ENCODE measurements at places on chromosomes 6 and 20.

DNA sequence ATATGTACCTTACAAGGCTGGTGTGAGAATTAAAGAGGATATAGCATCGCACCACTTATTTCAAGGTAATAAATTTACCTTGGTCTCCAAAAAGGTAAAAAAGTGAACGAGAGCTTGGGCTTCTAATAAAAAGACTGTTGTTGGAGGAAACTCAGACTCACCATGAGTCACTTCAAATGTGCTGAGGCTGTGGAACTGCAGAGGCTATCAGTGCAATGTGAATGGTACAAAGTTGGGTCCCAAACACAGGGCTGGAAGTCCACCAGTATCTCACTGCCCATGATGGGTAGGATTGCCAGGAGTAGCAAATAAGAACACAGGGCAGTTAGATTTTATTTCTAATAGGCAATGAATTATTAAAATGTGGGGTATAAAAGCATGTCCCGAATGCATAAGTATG is 200.6 kb downstream of the MAFB start:
- DNase-seq: no peak

- no peak for DNase-seq
These were observed 34.2 kb upstream of the BTN3A2 start for GRCh38 chr6:26330859-26331217.

DNA sequence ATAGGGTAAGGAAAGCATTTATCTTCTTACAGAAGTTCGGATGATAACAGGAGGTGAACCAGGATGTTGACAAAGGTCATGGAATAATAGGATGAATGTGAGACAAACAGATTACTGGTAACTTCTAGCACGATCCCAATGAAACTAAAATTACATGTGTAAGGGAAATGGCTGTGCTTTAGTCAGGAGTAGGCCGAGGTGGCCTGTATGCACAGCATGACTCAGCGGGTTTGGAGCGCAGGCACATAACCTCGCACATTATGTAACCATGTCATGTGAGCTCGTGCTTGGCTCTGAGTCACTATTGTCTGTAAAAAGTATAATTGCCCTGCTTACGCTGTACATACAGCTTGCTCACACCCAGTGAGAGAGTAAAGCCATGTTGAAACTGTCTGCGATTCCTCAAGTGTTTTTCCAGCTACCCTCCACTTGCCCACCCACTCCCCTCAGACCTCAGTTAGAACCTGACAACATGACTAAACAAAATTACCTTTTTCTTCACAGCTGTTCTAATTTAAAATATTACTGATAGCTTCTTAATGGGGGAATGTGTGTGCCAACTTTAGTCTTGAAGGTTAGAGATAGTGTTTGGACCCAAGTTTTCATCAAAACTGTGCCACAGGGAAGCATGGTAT is 8.2 kb downstream of the CYB5R4 start:
- peak; percentile 72 for DNase-seq

DNA sequence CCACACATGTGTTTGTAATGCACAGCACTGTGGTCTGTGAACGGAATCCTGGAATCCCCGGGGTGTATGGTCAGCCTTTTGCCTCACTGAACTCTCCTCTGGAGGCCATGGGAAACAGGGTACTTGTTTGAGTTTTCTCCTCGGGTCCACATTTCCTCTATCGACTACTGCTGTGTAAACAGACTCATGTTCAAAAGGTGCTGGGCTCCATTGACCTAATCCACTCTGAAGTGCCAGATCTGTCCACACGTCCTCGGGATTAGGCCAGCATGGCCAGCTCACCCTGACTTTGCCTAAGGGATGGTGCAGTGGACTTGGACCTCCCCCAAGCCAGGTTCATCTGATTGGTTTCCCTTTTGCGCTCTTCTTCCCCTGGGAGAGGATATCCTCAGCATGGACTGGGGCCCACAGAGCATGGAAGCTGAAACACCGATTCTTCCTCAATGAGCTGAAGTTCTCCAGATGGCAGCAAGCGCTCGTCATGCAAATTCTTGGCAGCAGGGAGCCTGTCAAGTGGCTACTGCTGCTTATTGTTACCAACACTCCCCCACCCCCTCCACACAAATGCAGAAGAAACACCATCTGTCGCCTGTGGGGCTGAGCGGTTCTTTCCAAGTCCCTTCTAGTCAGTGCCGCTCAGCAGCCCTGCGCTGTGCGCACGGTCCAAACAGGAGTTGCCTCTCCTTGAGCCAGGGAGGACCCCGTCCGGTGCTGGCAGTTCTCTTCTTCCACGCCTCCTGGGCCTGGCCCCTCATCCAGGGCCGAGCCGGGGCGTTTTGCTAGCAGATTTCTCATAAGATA is 292.6 kb upstream of the MARCKS start:
- peak; percentile 37 for DNase-seq

DNA sequence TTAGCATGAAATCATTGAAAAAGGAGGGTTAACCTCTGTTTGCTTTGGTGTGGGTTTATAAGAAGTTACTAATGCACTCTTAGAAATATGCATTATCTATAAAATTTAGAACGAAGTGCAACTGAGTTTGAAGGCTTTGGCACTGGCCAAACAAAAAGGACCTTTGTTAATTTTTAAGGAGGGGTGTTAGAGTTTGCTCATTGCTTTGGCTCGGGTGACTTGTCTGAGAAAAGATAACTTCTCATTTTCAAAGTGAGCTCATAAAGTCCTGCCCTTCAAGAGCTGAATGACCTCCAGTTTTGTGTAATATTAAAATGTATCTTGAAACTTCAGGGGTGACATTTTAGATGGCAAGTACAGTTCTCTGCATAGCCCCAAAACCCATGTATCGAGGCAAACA is 25.9 kb downstream of the NEDD9 start:
- DNase-seq: no peak

GRCh38 chr6:97465877-97466561 is 183.0 kb upstream of the MMS22L start:
- no peak for DNase-seq

DNA sequence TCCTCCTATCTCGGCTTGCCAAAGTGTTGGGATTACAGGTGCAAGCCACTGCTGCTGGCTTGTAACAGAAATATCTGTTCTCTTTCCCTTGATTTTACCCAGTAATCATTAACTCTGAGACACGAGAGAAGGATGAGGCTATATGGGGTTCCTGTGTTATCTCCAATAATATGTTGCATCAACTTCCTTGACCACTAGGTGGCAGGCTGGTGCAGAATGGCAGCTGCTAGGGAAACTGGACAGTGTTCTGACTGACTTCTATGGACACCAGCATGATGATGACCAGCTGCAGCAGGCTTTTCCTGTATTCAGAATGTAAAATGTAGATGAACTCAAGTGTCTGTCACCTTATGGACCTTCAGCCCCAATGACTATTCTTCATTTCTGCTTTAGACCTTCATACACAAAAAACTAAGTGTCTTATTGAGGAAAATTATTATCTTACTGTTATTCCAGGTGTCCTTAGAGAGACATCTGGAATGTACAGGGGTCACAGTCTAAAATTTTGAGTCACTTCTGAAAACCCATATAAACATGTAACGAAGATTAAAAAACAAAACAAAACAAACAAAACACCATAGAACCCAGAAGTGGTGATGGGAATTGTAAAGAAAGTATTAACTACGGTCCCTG is 20.4 kb upstream of the CD109 start:
- peak; percentile 51 for DNase-seq

DNA sequence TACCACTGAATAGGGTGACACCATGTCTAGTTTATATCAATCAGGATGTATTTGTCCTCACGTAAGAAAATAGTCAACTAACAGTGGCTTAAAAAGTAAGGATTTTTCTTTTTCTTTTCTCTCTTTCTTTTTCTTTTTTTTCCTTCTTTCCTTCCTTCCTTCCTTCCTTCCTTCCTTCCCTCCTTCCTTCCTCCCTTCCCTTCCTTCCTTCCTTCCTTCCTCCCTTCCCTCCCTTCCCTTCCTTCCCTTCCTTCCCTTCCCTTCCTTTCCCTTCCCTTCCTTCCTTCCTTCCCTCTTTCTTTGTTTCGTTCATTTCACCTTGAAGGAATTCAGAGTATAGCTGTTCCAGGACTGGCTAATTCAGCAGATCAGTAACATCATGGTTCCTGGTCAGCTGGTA is 83.2 kb downstream of the SOX4 start:
- DNase-seq: no peak

DNA sequence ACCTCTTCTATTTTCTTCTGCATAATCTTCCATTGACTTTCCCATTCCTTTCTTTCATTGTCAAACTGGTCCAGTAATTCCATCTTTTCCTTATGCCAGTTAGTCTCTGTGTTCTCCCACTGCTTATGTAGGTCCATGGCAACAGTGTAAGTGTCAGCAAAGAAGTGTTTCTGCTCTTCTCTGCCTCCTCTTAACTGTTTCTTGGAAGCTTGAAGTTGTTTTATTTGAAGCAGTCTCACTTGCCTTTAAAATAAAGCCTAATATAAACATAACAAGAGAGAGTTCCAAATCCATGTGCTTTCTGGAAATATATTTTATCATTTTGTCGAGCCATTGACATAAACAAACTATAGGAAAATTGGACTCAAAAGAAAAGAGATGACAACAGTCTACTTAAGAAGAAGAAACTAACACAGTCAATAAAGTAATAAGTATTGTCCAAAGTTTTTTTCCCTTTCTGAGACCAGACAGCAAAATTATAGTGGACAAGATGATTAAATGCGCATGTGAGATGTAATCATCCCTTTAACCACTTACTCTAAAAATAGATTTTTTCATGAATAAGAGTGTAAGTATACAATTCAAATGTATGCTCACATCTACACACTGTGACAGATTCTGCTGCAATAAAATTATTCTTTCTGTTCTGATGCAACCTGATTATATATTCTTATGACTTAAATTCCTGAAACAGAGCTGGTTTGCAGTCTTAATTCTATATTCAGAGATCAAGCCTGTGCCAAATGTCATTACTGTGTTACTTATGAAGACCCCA is 5.2 kb downstream of the KIAA0408 start:
- DNase-seq: no peak

DNA sequence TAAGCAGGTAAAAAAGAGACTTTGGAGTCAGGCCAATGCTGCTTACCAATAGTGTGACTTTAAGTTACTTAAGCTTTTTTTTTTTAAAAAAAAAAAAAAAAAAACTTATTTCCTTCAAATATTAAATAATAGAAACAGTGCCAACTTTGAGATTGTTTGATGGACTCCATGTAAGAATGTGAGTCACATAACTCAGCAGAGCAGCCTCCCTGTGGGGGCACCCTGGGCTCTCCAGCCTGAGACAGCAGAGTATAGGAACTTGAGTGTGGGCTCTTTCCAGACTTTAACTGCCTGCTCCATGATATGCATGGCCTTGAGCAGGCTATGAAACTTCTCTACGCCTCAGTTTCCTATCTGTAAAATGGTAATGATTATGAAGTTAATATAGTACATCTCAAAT is 113.3 kb upstream of the SAMD5 start:
- DNase-seq: no peak

DNA sequence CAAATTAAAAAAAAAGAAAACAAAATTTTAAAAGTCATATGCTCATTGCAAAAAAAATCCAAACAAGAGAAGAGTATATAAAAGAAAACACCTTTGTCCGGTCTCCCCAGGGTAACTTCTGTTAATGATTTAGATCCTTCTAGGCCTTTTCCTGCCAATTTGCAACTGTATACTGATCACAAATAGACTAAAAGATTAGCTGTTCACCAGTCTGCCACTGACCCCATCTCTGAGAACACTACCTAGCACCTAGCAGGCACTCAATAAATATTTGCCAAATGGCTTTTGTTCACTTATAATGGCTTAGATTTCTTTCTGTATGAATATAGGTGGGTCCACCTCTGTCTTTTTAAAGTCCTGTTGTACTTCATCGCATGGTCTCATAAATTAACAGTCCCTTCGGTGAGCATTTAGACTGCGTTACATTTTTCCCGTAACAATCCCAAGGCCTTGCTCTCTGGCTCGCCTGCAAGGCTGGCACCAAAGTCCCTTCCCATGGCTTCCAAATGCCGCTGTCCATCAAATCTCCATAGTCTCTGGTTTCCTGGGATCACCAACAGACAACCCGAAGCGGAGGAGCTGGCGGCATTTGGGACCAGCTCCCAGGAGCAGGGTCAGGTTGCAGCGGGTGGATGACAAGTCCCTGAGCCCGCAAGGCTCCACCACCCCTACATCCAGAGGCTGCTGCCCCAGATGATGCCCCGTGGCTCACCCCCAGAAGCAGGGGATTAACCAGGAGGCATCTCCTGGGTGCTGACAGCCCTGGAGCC is 11.8 kb downstream of the JPH2 start:
- no peak for DNase-seq

- DNase-seq: peak; percentile 56
These were observed 233.1 kb upstream of the ZNF217 start for GRCh38 chr20:53826597-53827291.

GRCh38 chr6:81766482-81767069 is 14.1 kb upstream of the TENT5A start:
- DNase-seq: no peak

GRCh38 chr6:52582996-52583395 is 6.1 kb upstream of the TRAM2 start:
- DNase-seq: no peak

Data from CD4-positive, alpha-beta T cell treated with Interferon gamma for 1 hour (primary cell).